ENCODE measurements at places on chromosomes 1 and 21.

- DNase-seq = no peak
Measured at GRCh38 chr1:65679773-65680172, 112.9 kb upstream of the PDE4B start.

- DNase-seq = no peak
Measured at GRCh38 chr1:163406772-163407171, 85.0 kb downstream of the NUF2 start.

- peak; percentile 53 for DNase-seq
Measured at GRCh38 chr1:183622884-183623785, 12.4 kb downstream of the ARPC5 start.

DNA sequence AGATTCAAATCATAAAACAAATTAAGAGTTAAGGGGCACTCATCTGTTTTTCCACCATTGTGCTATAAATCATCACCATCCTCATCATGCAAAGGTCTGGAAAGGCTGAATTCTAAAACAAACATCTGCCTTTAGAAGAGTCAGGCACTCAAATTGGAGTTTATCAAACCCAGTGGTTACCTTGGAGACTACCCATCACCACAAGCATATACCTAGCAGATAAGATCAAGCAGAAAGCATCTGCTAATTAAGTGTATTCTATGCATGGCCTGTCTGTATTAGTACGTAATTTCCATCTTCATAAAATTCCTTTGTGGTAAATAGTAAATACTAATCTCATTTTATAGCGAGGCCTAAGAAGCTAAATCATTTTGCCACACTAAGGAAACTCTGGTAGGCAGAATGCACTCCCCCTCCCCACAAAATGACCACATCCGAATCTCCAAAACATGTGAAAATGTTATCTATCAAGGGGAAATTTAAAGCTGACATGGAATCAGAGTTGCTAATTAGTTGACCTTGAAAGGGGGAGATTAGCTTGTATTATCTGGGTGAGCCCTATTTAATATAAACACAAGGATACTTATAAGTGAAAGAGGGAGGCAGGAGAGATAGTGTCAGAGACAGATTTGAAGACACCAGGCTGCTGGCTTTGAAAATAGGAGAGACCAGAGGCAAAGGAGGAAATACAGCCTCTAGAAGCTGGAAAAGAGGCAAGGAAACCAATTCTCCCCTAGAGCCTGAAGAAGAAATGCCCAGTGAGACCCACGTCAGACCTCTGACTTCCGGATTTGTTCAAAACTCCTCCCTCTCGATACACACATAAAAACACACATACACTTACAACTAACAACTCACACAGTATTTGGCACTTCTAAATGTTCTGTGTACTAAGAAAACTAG is 23.2 kb downstream of the ARID4B start:
- no peak for DNase-seq

GRCh38 chr1:217876896-217877295 is 245.8 kb downstream of the SPATA17 start:
- no peak for DNase-seq

GRCh38 chr21:41548781-41549180 is 40.8 kb upstream of the TMPRSS2 start:
- no peak for DNase-seq

DNA sequence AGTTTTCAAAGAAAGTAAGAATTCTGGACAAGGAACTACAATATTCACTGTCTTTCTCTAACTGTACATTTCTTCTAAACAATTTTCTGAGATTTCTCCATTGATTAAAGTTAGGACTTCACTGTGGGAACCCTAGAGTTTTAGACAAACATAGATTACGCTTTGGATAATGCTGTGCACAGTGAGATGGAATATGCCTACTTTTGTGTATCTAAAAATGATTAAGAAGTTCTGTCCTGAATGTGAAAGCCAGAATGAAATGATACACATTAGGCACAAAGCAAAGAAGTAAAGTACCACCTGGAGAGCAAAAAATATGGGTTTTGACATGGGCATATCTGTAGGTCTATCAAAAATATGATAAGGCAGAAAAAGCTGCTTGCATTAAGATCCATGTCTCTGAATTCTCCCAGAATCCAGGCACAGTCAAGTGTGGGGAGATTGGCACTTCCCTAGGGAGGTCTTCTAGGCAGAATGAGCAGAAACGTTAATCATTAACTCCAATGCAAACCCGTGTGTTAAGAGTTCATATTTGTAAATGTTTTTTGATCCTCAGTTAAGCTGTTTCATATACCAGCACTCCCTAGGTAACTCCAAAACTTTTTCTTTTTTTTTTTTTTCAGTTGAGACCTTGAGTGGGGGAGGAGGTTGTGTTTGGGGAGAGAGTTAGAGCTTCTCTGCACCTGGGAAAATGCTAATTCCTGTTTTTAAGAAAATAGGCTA is 467.1 kb downstream of the LMO4 start:
- DNase-seq = no peak

DNA sequence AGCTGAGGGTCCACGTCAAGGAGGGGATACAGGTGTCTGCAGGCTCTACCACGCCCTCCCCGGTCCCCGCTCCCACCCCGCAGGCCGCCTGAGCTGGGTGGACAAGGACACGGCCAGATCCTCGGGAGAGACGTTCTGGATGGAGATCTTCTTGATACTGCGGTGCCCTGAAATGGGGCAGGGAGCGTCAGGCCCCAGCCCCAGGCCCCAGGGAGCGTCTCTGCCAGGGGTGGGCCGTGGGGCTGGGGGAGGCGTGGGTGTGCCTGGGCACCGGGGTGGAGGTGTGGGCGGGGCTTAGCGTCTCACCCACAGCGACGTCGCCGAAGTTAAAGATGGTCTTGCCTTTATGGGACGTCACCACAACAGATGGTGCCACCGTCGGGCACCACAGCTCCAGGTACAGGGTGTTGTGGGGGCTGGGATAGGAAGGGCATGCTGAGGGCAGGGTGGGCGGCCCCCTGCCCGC is 7.3 kb upstream of the TMEM52 start:
- no peak for DNase-seq

DNA sequence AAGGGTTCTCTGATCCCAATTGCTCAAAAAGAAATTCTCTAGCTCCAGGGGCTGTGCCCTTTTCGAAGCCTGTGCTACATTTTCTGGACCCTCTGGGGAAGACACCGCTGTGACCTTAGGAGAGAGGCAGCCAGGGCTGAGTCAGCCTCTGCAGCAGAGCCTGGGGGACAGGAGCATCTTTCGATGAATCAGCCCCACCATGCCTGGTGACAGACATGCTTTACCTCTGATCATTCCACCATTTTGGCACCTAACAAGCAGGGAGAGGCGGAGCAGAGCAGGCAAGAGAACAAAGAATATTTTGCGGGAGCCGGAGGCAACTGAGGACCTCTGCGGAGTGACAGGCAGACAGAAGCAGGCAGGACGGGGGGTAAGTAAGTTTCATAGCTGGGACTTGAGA is 84.9 kb downstream of the VWA5B1 start:
- DNase-seq = no peak

GRCh38 chr1:214923278-214923915 is 159.1 kb upstream of the KCNK2 start:
- no peak for DNase-seq

DNA sequence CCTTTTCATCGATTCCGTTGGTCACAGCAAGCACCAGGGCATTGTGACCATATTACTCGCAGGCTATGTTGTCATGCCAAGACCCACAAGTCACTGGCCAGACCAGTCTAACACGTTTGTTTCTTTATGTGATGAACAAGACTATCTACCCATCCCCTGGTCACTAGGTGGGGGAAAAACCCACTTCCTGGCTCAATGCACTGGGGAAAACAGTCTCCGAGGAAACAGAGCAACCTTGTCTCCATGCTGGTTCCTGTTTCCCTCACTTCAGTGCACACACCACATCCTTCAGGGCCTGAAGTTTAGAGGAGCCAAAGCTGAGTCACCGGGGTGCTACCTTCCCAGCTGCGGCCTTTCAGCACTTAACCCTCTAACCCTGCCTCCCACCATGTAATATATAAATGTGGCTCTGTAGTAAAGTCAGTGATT is 20.9 kb downstream of the ERICH3 start:
- DNase-seq = peak; percentile 57
